ENCODE measurements at places on chromosomes 12 and 14. TPM values are rescaled to one million over a fixed set of nuclear protein-coding genes. Genes with fewer than 3 reads are reported as not detected.

The LRRC10 gene
- not detected for total RNA-seq

The CEBPE gene
- total RNA-seq = 0.22 TPM

The PRR4 gene
- 0.70 TPM for total RNA-seq

- H3K36me3 ChIP-seq = no peaks in the 10 kb centered on the region
- no peak for DNase-seq
- no peaks in the 10 kb centered on the region for H3K4me1 ChIP-seq
- no peaks in the 10 kb centered on the region for H3K27me3 ChIP-seq
Observed at GRCh38 chr12:92493816-92494215, 209.0 kb upstream of the PLEKHG7 start.

GRCh38 chr12:14567351-14568162 is at the start of gene PLBD1:
Gene PLBD1, minus strand, starts transcription at chr12:14567883. Its CDS starts 187 bp downstream, at chr12:14567696.
- DNase-seq = no peak
- no peaks in the 10 kb centered on the region for H3K4me1 ChIP-seq
- peaks cover 4% of the 10 kb centered on the region for H3K27me3 ChIP-seq
- no peak within 1 kb of the TSS for H3K4me3 ChIP-seq
- peak within 1 kb of the TSS; percentile 38 for H3K27ac ChIP-seq
- no peaks in the 10 kb centered on the region for H3K36me3 ChIP-seq

DNA sequence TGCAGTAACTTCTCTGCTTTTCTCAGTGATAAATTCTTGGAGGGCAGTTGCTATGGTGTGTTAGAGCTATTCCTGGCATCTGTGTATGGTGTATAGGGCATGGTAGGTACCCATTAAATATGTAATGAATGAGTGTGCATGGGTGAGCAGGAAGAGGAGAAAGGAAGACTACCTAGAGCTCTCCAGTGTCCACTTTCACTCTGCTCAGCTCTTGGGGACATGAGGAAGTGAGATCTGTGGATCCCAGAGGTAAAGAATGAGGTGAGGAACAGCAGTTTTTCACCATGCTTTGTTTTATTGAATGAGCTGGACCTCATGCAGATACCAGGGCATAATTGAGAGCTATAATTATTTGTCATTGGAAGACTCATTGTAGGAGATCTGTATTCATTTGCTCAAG is 444.8 kb upstream of the RGS6 start:
- no peak overlapping the region for H3K4me3 ChIP-seq
- H3K27me3 ChIP-seq = no peaks in the 10 kb centered on the region
- H3K27ac ChIP-seq = no peak overlapping the region
- no peak for DNase-seq
- no peaks in the 10 kb centered on the region for H3K4me1 ChIP-seq
- no peaks in the 10 kb centered on the region for H3K36me3 ChIP-seq

- no peaks in the 10 kb centered on the region for H3K27me3 ChIP-seq
- no peak overlapping the region for H3K27ac ChIP-seq
- H3K4me1 ChIP-seq = no peaks in the 10 kb centered on the region
- no peak overlapping the region for H3K4me3 ChIP-seq
Observed at GRCh38 chr12:93176165-93176564, 201.6 kb upstream of the NUDT4 start.
